ENCODE measurements at places on chromosomes 11 and 22.

DNA sequence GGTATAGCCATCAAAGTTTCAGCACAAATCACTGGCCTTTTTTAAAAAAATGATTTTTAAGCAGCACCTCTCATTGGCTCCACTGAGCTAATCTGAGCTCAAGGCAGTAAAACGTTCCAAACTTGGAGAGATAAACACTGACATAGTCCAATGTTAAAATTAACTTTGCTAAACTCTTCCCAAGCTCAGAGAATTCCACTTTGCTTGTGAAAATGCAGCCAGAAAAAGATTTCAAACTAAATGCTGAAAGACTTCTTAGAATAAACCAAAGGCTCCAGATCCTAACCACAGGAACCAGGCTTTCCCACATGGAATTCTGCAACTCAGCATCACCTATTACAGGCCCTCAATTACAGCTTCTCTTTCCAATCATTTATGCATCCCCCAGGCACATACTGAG, 84.7 kb upstream of the GDPD4 start:
- DNase-seq, result no peak

GRCh38 chr22:37933711-37934376, 19.6 kb downstream of the C22orf23 start:
- DNase-seq, result peak; percentile 97

GRCh38 chr11:2377511-2378443, 667 bp downstream of the CD81 start:
- DNase-seq, result peak; percentile 66

DNA sequence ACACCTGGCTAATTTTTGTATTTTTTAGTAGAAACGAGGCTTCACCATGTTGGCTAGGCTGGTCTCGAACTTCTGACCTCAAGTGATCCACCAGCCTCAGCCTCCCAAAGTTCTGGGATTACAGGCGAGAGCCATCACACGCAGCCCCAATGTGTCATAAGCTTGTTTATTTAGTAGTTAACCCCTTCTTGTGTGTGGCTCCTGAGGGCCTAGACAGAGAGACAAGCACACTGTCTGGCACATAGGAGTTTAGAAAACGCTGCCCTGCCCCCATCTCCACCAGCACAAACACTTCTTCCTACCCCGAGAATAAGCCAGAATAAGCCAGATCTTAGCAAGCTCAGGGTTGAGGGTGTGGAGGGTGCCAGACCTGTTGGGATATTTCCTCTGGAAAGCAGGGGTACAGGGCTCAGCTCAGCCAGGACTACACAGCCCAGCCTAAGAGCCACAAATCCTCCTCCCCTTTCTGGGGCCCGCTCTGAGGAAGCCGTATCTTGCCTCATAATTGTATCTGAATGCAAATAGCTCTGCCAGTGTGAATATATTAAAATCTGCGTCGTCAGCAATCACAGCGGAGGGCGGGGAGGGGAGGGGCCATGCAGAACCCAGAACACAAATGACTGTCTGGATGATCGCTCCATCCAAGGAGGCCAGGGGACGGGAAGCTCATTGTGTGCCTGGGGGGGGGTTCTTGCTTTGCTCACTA, 247.3 kb downstream of the MN1 start:
- no peak for DNase-seq

DNA sequence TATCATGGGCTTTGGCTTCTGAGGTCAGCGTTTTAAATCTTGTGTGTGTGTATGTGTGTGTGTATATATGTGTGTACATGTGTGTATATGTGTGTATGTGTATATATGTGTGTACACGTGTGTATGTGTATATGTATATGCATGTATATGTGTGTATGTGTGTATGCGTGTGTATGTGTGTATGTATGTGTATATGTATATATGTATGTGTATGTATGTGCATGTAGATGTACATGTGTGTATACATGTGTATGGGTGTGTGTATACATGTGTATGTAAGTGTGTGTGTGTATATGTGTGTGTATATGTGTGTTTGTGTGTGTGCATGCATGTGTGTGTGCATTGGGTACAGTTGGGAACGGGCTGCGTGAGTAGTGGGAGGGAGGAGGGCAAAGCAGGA, 123.0 kb downstream of the ST3GAL4 start:
- no peak for DNase-seq

GRCh38 chr11:104916442-104916841, 18.2 kb upstream of the CASP12 start:
- DNase-seq, result no peak

GRCh38 chr11:64558065-64558745, 32.8 kb upstream of the SLC22A12 start:
- DNase-seq, result no peak

- DNase-seq, result no peak
Observed at GRCh38 chr11:3926458-3927095, 71.1 kb downstream of the STIM1 start.

- no peak for DNase-seq
Observed at GRCh38 chr11:44754876-44755555, 28.3 kb downstream of the TSPAN18 start.
